Hematopoietic multipotent progenitor cell treated with erythropoietin and hydrocortisone succinate and interleukin-3 and kit ligand, for 6 days (in vitro differentiated cells): ENCODE measurements at places on chromosomes 1 and 21.
A peak's percentile ranks its signal among the peaks of the same experiment; 100 is the strongest.

DNA sequence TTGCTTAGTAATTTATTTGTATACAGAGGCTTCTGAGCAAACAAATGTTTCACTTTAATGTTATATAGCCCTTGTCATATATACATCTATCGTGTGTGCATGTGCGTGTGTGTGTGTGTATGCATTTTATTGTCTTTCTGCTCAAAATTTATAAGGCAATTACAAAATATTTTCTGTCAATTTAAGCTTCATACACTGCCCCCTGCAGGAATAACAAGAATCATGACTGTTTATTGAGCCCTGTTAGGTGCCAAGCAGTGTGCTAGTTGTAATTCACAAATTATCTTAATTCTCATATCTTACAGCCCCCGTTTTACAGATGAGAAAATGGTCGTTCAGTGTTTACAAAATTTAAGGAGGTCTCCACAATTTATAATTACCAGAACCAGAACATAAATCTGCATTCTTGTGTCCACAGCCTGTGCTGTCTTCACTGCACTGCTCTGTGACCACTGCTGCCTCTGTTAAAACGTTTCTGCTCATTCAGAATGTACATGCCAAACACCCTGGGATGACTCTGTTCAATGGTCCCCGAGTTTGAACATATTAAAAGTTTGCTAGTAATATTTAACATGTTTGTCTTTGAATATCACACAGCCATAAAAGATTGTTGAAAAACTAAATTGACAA is 181.3 kb downstream of the ATP6V1G3 start:
- DNase-seq: peak; percentile 65

- no peak for DNase-seq
These were observed 3.5 kb downstream of the KLHL12 start for GRCh38 chr1:202923533-202923932.

DNA sequence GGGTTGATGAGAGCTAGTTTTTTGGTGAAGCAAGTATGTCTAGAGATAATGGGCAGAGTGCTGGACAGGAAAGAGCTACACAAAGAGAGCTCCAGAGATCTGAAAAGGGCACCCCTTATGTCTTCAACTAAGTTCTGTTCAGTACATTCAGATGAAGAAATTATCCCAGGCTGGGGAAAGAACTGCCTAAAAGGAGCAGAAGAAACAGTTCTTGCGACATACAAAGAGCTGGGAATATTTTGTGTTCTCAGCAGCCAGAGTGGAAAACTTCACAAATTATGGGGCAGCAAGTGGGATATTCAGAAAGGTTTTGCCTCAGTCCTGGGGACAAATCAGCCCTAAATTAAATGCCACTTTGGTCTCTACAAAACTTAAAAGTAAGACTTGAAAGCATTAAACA is 17.4 kb upstream of the CCN1 start:
- no peak for DNase-seq

- no peak for DNase-seq
These were observed 64.6 kb downstream of the LRIG2 start for GRCh38 chr1:113137563-113137962.

- DNase-seq: no peak
These were observed 130.7 kb downstream of the SIPA1L2 start for GRCh38 chr1:232499188-232499587.

GRCh38 chr1:226682871-226683814 is 55.9 kb downstream of the ITPKB start:
- no peak for DNase-seq

DNA sequence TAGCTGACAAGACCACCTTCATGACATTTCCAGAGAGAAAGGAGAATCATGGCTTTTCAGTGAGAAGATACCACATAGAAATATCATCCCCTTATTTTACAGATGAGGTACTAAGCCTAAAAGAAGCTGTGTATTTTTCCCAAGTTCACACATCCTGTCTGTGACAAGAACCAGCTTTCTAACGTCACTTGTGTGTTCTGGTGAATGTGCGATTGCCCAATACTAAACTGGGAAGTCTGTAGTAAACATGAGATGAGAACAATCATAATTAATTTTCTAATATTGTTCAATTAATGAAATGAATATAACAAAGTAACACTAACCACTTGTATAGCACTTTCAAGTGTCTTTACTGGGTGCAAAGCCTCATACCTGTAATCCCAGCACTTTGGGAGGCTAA is 46.0 kb downstream of the PTGER3 start:
- no peak for DNase-seq

DNA sequence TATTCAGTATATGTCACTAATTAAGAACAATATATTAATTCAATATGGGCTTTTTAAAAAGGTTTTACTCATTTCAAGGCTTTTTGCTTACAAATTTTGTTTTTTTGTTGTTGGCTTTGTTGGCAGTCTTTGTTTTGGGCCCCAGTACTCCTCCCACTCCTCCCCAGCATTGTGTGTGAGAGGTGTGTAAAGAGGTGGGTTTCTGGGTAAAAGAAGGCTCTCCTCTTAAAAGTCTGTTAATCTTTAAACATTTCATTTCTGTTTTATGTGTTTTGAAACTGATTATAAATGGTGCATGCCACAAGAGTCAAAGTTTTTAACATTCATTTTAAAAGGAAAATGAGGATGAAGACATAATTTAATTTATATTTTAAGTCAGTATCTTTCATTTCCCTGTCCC is 79.6 kb downstream of the SASS6 start:
- no peak for DNase-seq

GRCh38 chr1:201982623-201983379 is at the start of gene RNPEP:
TSS of gene RNPEP (plus strand) at chr1:201982648. CDS start at chr1:201982667, 19 bp downstream.
- DNase-seq: no peak

DNA sequence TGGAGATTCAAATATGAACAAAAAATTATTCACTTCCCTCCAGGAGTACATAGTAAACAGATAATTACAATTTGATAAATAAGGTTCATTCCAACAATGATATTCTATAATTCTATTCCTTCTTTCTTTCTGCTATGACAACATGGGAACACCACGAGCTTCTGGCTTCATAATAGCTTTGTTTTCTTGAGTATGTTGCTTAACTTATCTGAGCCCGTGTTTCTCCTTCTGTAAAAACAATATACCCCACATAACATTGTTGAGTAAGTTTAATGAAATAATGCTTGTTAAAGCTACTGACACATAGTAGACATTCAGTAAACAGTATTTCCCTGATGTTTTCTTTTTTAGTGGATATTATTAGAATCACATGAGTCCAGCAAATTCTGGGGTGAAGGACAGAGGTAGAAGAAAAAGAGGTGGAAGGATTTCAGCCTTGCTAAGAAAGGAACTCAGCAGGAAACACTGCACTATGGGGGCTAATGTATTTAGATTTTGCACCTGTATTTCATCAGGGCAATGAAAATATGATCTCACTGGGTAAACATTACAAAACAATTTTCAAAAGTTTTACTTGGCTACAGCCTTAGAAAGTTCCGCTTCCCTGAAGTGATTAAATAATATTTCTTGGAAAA is 430.8 kb upstream of the C1orf87 start:
- no peak for DNase-seq

DNA sequence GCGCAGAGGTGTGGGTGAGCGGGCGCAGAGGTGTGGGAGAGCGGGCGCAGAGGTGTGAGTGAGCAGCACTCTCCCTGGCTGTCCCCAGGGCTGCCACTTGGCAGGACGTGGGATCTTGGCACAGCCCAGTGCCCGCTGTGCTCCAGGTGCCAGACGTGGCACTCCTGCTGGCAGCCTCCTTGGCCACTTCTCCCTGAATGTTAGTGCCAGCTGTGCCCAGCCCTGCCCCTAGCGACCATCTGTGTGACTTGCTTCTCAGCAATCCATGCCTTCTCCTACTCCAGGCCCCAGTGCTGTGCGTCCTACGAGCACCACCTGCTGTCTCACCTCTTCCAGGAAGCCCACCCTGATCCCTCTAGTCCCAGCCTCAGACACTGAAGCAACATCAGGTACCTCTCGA is 30.5 kb downstream of the KRTAP10-1 start:
- peak; percentile 18 for DNase-seq

GRCh38 chr1:6554907-6555778 is at the start of gene TAS1R1:
TSS of gene TAS1R1 (plus strand) at chr1:6555307. CDS start at chr1:6555374, 67 bp downstream.
- no peak for DNase-seq

DNA sequence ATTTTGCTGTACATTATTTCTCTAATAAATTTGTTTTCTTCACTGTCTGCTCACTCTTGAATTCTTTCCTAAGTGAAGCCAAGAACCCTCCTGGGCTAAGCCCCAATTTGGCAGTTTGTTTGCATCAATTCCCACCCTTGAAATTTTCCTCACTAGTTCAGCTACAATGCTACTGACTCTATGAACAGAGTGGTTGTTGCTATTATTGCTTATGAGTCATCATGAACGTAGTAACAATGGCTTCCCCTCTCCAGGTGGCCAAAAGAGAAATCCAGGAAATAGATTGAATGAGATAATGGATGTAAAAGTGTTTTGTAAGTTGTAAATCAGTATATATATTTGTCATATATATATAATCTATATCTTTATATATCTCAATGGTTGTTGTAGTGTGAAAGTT is 193.0 kb downstream of the URB2 start:
- no peak for DNase-seq

DNA sequence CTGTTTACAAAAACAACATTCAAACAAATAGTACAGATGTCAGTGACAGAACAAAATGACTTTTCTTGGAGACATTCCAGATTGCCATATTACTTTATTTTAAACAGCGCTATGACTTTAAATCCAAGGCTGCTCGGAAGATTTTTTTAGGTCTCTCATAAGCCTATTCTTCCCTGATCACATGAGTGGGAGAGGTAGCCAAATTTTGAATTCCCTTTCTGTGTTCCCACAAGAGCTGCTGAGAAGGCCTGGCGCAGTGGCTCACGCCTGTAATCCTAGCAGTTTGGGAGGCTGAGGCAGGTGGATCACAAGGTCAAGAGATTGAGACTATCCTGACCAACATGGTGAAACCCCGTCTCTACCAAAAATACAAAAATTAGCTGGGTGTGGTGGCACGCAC is 53.7 kb downstream of the SLC35A3 start:
- no peak for DNase-seq

GRCh38 chr1:221264848-221265247 is 385.6 kb downstream of the HLX start:
- no peak for DNase-seq

GRCh38 chr1:89759036-89759435 is 61.8 kb upstream of the LRRC8D start:
- no peak for DNase-seq

DNA sequence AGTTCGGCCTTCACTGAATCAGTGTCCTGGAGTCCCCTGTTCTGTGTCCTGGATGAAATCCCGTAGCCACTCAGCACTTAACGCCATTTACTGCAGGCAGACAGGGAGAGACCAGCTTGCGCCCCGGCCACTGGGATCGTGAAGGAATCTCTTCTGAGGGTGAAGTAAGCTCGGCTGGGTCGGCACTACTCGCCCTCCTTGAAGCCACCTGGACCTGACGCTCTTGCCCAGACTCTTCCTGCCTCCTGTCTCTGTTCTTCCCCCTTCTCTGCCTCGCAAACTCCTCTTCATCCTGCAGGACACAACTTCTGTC is 99.9 kb upstream of the ZBTB40 start:
- no peak for DNase-seq

GRCh38 chr1:117852853-117853553 is 76.4 kb downstream of the GDAP2 start:
- DNase-seq: no peak

- DNase-seq: no peak
These were observed 30.8 kb upstream of the GLIS1 start for GRCh38 chr1:53769780-53770179.

DNA sequence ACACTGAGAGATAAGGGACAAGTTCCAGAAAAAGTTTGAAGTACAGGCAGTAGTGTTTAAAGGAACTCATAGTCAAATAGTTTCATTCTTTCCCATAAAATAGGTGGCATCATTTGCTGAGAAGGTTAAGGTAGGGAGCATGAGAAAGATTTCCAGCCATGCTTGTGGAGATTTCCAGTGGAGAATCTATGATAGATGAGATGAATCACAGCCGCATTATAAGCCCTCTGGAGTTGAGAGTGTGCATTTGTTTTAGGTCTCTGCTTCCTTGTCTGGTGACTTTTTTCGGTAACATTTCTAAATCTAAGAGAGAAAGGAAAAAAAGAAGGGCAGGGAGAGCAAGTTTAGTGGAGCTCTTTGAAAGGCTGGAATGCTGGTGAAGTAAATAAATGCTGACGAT is 108.7 kb downstream of the DISP1 start:
- no peak for DNase-seq

GRCh38 chr1:202561726-202562443 is 148.4 kb downstream of the SYT2 start:
- DNase-seq: no peak

GRCh38 chr1:110356379-110356778 is 17.2 kb downstream of the RBM15 start:
- DNase-seq: no peak

- no peak for DNase-seq
These were observed 3.0 kb downstream of the VAMP4 start for GRCh38 chr1:171738911-171739310.

- no peak for DNase-seq
These were observed 141.8 kb upstream of the AJAP1 start for GRCh38 chr1:4512636-4513035.

DNA sequence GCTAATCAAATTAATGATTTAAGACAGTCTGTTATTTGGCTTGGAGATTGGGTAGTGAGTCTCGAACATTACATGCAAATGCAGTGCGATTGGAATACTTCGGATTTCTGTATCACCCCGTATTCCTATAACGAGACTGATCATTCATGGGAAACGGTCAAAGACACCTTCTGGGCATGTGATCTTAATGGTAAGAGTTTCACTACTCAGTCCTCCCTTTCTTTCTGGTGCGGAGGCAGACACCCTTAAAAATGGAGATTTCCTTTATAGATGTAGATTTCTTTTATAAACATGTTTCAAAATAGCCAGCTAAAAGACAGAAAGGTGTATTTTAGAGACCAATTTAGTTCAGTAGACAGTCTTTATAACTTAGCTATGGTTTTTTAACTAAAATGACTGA is 74.4 kb downstream of the HS2ST1 start:
- no peak for DNase-seq

DNA sequence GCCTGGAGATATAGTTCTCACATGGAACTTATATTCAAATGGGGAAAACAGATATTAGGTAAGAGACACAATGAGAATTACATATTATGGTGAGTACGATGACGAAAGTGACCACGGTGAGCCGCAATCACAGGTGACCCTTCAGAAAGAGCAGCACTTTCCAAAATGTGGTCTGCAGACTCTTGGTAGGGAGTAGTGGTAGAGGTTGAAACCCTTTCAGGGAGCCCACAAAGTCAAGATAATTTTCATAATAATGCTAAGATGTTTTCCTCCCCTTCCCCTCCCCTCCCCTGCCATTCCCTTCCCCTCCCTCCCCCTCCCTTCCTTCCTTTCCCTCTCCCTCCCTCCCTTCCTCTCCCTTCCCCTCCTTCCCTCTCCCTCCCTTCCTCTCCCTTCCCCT is 83.5 kb upstream of the AKT3 start:
- no peak for DNase-seq

- DNase-seq: peak; percentile 40
These were observed 303.7 kb downstream of the HLX start for GRCh38 chr1:221182791-221183533.
